Stimulated activated CD8-positive, alpha-beta memory T cell treated with anti-CD3 and anti-CD28 coated beads, Interleukin-4, amount 100 ng/mL, for 1 hour (primary cell): ENCODE measurements at places on chromosomes 11 and 22.
A peak's percentile ranks its signal among the peaks of the same experiment; 100 is the strongest.

DNA sequence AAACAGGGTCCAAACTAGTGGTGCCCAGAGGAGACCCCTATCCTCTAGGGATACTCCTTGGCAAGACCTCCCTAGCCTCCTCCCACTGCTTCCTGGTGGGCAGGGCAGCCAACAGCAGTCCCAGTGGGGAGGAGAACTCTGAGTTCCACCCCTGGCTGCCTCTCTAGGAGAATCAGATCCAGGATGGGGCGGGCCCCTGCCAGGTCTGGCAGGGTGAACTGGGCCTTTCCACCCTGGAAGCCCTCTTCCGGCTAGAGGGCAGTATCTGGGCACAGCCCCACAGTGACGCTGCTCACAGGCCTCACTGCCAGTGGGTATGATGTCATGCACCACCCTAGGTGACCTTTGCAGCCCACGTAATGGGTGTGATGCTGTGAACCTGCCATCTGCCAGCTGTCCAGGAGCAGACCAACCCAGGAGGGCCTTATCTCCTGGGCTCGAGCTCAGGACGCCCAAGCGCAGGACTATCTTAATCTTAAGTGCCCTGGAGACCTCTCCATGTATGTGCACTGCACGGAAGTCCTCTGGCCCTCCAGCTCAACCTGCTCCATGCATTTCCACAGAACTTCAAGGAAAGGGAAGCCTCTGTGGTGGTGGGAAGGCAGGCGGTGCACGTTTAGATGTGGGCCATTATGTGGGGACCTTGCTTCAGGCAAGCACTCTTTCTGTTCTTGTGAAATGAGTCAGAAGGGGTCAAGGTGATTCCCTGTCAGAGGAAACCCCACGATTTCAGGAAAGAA, 31.8 kb upstream of the FCHSD2 start:
- DNase-seq = no peak

DNA sequence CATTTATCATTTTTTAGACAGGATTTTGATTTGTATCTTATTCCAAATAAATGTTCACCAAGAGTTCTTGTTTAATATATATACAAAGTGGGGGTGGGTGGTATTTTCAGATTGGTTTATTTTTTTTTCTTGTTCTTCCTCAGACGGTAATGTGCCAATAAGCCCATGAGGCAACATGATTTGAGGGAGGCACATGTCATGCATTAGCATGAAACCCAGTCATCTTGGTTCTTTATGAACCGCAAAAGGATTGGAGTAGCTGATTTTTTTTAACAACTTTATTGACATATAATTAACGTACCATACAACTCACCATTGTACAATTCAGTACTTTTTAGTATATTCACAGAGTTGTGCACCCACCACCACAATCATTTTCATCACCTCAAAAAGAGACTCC, 2.7 kb downstream of the BCL2L13 start:
- no peak for DNase-seq

- no peak for DNase-seq
These were observed 17.6 kb downstream of the KCNC1 start for GRCh38 chr11:17752144-17752543.

GRCh38 chr22:22903355-22903777, 15.8 kb downstream of the IGLL5 start:
- no peak for DNase-seq

DNA sequence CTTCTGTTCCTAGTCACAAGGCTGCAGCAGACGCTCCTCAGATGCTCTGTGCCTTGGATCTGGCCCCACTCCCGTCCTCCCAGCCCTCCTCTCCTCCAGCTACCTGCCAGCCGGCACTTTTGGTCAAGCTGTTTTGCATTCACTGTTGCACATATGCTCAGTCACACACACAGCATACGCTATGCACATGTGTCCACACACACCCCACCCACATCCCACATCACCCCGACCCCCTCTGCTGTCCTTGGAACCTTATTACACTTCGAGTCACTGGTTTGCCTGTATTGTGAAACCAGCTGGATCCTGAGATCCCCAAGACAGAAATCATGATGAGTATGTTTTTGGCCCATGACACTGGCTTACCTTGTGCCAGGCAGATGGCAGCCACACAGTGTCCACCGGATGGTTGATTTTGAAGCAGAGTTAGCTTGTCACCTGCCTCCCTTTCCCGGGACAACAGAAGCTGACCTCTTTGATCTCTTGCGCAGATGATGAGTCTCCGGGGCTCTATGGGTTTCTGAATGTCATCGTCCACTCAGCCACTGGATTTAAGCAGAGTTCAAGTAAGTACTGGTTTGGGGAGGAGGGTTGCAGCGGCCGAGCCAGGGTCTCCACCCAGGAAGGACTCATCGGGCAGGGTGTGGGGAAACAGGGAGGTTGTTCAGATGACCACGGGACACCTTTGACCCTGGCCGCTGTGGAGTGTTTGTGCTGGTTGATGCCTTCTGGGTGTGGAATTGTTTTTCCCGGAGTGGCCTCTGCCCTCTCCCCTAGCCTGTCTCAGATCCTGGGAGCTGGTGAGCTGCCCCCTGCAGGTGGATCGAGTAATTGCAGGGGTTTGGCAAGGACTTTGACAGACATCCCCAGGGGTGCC, 109.8 kb downstream of the BCR start:
- peak; percentile 31 for DNase-seq

- DNase-seq = no peak
These were observed 25.1 kb downstream of the MRGPRG start for GRCh38 chr11:3193373-3194015.

GRCh38 chr22:38863531-38864131, 8.4 kb downstream of the CBX6 start:
- DNase-seq = no peak

DNA sequence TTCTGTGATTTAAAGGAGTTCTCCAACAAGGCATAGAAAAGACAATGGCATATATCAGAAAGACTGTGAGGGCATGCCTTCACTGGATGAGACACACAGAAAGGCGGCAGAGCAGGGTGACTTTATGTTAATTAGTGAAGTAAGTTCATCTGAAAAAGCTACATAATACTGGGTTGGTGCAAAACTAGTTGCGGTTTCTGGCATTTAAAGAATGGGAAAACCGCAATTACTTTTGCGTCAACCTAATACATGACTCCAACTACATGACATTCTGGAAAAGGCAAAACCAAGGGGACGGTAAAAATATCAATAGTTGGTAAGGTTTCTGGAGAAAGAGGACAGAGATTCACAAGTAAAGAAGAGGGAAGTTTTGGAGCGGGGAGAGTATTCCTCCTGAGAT, 5.1 kb downstream of the RFPL1 start:
- no peak for DNase-seq

DNA sequence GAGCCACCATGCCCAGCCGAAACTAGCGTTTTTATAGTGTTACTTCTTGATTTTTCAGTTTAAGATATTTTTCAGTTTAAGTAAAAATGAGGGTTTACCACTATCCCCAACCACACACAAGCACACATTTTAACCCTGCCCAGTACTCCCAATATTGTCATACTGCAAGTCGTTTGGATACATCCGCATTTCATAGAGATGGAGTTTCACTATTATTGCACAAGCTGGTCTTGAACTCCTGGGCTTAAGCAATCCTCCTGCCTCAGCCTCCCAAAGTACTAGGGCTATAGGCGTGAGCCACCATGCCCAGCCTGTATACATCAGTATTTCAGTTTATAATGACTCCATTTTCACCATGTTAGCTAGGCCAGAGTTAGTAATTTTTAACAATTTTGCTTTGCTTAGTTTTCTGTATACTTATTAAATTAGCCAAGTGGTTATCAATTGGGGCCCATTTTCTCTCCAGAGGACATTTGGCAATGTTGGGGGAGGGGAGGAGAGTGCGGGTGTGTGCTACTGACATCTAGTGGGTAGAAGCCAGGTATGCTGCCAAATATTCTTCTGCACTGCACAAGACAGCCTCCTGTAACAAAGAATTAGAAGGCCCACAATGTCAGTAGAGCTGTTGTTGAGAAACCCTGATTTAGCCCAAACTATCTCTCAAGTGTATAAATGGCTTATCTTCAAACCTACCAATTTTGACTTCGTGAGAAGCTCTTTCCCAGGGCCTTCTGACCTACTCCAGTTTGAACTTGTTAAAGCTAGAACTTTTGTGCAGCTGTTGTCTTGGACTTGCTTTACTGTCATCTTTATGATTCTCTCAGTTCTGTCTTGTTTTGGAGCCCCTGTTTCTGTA, 7.3 kb downstream of the USP47 start:
- no peak for DNase-seq

DNA sequence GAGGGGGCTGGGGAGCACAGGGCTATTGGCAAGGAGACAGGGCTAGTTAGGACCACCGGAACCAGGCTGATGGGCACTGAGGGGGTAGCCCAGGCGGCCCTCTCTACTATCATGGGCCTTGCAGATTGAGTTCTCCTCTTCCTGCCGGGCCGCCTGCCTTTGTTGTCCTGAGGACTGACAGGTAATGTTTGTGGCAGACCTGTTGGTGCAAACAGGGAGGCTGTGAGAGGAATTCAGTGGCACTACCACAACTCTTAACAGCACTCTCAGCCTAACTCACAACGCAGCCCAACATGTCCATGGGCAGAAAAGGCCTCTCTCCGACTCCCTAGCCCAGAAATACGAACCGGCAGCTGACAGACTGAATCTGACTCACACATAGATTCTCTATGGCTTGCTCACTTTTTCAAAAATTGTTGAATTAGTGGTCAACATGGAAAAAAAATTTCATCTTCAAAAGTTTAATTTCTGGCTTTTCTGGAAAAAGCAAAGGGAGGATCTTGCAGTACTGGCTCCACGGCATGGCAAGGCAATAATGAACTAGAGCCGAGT, 11.4 kb downstream of the KCNJ5 start:
- DNase-seq = no peak

GRCh38 chr11:87739766-87740165, 435.5 kb downstream of the RAB38 start:
- no peak for DNase-seq

- no peak for DNase-seq
These were observed 2.3 kb downstream of the TUBGCP6 start for GRCh38 chr22:50242406-50242949.

DNA sequence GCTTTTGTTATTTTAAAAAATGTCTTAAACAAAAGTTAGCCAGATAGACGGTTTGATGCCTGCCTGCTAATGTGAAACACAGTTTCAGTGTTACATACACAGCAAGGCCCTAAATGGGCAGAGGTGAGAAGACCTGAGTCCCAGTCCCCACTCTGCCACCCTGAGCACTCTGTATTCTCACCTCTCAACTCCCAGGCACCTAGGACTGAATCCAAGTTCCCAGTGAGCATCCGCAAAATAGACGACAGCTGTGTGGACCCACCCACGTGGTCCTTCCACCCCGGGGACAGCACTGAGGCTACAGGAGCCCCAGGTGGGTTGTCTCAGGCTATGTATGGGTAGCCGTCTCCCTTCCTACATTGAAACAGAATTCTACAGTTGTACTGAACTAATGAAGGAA, 111.5 kb downstream of the RPL27A start:
- DNase-seq = no peak

- no peak for DNase-seq
These were observed 43.8 kb upstream of the FGF3 start for GRCh38 chr11:69862797-69863543.

- DNase-seq = no peak
These were observed 4.0 kb upstream of the GPR83 start for GRCh38 chr11:94405062-94405833.
